ENCODE measurements at places on chromosomes 7 and 10.

- DNase-seq, result no peak
Observed at GRCh38 chr7:82156168-82156567, 287.4 kb downstream of the CACNA2D1 start.

DNA sequence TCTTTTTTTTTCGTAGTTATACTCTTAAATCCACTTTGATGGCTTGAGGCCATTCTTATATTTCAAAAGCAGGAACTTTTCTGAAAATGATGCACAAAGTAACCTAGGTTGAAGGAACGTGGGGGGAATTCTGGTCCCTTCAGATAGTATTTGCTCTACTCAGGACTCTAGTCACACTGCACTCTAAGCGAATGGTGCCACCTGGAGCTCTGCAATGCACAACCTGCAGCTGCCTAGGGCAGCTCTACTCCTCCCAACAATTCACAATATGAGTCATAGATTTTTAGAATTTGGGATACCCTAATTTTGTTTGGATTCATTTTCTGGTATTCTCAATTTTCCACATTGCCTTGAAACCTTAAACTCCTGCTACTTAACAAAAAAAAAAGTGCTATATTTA is 17.3 kb downstream of the SYPL1 start:
- no peak for DNase-seq

DNA sequence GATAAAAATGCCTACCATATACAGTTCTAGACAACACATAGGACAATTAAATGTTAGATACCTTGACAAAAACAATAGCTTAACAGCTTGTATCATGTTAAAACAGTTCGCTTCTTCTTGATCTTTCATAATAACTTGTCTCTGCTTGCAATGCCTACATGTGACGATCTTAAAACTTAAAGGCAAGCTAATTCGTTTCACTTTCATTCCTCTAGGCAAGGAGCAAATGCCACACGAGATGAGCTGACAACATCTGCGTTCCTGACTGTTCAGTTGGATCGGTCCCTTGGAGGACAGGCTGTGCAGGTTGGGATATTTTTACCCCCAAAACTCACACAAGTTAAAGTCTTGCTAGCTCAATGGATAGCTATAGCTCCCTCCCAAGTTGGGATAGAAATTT is 51.6 kb upstream of the ARL4A start:
- DNase-seq, result no peak

- DNase-seq, result no peak
Observed at GRCh38 chr7:74302745-74303221, 13.6 kb downstream of the CLIP2 start.

DNA sequence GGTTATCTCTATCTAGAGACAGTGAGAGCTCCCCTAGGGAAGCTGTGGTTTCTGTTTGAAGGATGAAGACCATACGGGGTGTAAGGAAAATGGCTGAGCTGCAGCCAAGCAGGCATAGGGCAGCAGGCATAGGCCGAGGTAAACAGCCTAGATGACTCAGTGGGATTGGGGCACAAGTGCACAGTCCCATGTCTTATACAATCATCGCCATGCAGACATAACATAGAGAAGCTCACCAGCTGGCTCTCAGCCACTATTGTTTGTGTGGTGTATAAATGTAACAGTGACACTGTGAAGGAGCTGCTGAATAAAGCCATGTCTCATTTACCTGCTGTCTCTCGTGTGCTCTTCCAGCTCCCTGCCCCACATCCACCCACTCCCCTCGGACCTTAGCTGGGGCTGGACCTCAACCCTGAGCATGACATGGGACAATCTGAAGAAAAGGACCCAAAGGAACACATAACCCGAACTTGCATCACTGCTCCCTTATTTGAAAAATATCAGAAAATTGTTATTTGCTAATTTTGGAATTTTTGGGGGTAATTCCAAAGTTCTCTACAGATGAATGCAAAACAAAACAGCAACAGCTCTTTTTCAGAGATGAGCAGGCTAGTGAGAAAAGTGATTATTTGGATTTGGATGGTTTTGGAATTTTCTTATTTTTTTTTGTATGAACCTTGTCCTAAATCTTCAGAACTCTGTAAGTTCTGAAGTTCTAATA is 582.7 kb downstream of the REEP3 start:
- no peak for DNase-seq

DNA sequence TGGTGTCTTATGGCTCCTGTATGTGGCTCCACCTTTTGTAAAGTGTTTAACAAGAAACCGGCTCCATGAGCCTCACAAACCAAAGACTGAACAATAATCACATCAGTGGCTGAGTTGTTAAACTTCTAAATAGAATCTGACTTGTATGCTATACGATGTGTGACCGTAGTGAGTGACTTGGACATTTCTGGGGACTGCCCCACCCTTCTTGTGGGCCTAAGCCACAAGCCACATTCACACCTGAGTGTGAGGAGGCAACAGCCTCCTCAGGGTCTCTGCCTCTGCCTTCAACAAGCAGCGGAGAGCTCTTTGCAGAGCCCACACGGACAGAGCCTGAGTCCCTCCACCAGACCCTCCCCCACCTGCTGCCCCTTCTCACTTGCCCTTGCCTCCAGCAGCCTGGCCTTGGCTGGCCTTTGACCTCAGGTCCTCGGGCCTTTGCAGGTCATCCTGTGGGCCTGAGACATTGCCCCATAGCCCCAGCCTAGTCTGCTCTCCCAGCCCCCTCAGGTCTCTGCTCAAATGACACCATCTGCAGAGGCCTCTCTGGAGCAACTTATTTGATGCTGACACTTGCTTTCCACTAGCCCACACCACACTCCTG is 156.8 kb upstream of the TNS3 start:
- DNase-seq, result no peak

DNA sequence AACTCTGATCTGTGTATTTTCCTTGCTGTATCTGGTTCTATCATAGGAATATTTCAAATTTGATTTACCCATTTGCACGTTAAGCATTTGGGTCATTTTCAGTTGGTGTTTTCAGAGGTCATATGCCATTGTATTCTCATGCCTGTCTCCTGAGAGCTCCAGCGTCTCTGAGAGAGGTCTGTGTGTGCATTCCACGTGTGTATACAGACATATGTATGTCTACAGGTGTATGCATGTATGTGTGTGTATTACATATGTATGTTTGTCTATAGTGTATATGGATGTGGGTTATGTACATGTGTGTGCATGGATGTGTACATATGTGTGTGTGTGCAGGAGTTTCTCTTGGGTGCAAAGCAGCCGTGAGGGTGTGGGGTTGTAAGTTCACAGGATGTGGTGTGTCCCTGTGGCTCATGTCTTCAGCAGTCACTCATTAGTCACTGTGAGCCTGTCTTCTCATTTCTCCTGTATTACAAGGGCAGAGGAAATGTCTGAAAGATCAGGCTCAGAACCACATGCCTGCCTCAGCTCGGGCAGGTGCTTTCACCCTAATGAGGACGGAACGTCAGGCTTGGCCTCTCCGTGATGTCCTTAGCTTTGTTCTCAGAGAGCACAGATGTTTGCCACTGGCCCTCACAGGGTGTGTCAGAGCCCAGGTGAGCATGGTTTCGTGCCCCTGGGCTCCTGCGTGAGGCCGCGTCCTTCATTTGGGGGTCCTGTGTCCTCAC is 101.6 kb downstream of the NKX6-2 start:
- no peak for DNase-seq

- no peak for DNase-seq
Observed at GRCh38 chr10:30127120-30127541, 67.7 kb upstream of the JCAD start.

GRCh38 chr10:3665316-3665908 is 119.6 kb downstream of the KLF6 start:
- DNase-seq, result no peak

GRCh38 chr7:128389085-128389617 is 20.6 kb downstream of the IMPDH1 start:
- no peak for DNase-seq

- DNase-seq, result no peak
Observed at GRCh38 chr7:117010375-117011133, 57.3 kb downstream of the ST7 start.

- no peak for DNase-seq
Observed at GRCh38 chr10:3693022-3693697, 91.8 kb downstream of the KLF6 start.

DNA sequence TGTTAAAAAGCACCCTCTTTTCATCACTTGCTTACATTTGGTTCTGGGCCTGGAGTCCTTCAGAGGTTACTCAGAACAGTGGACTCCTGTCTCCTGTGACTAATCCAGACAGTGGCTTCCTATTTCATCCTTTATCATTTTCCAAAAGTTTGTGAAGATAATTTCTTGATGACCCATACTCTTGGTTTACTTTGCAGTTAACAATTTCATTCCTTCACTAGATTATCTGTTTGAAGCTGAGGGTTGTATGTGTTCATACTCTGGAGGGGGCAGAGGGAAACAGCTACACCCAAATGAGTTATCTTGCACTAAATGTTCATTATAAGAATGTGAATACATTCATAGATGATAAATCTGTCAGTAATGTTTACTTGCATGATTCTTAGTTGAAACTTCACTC is 124.7 kb downstream of the ZNF248 start:
- DNase-seq, result no peak

- no peak for DNase-seq
Observed at GRCh38 chr7:75039166-75039565, 34.4 kb downstream of the RCC1L start.

GRCh38 chr10:125154529-125154928 is 5.8 kb downstream of the CTBP2 start:
- DNase-seq, result no peak

GRCh38 chr10:86250399-86250798 is 116.2 kb downstream of the GRID1 start:
- no peak for DNase-seq

GRCh38 chr10:58932126-58932525 is 244.3 kb upstream of the PHYHIPL start:
- DNase-seq, result no peak

- no peak for DNase-seq
Observed at GRCh38 chr10:67705921-67706320, 9.9 kb upstream of the CTNNA3 start.

- DNase-seq, result no peak
Observed at GRCh38 chr10:86520871-86521677, 518 bp downstream of the WAPL start.

GRCh38 chr10:54441275-54441674 is 359.8 kb downstream of the PCDH15 start:
- DNase-seq, result no peak

GRCh38 chr10:110618230-110618610 is 25.9 kb upstream of the RBM20 start:
- DNase-seq, result no peak

DNA sequence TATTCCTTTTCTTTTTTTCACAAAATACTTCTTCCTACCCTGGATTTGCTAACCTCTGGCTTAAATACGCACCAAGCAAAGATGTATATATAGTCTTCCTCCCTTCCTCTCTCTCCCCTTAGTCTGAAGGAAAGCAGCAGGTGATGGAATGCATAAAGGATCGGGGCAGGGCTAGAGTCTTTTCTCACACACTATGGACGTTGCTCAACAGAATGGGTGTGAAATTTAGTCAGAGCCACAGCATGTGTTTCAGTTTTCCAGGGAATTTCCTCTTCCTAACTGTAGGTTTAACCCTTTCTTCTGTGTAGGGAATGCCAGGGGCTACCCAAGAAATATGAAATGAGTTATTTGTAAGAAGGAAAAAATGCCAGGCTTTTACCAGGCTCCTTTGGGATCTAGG is 71.4 kb upstream of the NFKB2 start:
- no peak for DNase-seq

DNA sequence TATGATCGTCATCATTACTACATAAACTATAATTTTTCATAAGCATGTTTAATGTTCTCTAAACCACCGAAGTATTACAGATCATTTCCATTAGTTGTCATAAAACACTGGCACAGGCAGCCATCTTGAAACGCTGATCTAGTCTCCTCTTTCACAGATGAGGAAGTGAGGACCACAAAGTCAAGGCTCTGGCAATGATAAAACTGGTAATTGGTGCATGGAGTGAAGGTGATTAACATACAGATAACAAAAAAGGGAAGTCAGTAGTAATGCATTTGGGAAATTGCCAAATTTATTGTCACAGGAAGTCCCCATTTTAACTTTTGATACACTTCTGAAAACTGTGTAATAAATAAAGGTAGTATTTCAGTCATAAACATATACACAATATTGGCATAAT is 49.3 kb downstream of the FBXL13 start:
- DNase-seq, result no peak

DNA sequence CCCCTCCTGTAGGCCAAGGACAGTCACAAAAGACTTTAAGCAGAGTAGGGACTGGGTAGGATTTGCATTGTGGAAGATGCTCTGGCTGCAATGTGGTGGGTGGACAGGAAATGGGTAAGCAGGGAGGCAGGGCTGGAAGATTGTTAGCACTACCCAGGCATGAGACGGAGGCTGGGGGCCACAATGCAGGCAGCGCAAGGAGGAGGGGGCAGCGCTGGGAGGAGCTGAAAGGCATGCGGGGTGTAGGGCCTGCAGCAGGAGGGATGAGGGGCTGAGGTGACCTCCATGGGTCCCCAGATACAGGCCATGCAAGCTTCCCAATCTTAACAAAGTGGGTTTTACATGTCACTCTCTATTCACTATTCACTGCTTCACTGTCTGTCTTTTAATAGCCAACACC is 213.1 kb downstream of the CXCL12 start:
- DNase-seq, result no peak

DNA sequence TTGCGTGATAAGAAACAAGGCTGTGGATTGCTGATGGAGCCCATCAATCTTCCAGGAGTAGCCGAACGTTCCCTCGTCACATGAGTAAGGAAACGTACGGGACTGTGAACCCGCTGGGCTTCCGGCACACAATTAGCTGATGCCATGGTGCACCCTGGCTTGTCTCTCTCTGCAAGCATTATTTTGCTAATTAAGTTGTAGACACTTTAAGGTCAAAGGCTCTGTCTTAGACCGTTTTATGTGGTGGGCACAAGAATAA is 50.9 kb downstream of the ADARB2 start:
- no peak for DNase-seq

DNA sequence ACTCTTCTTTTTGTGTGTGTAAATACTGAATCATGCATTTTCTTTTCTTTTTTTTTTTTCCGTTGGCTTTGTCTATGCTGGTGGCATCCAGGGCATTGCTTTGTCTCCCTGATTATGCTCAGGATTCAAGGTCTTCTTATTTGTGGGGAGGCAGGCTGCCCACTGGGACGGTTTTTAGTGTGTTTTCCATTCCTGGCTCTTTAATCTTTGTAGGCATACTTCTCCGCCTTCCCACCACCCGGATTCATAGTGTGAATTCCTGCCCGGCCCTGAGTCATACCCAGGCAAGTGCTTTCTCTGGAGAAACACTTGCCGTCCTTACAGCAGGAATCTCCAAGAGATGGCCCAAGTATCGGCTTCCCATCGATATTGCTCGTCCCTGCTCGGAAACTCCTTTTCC is 5.2 kb downstream of the ZNF655 start:
- no peak for DNase-seq

- DNase-seq, result no peak
Observed at GRCh38 chr7:110432061-110432553, 658.8 kb upstream of the LRRN3 start.

GRCh38 chr7:15046861-15047260 is 144.3 kb upstream of the DGKB start:
- no peak for DNase-seq

GRCh38 chr10:11329062-11329673 is 282.3 kb downstream of the USP6NL start:
- DNase-seq, result no peak

- DNase-seq, result no peak
Observed at GRCh38 chr7:1275451-1276381, 43.0 kb downstream of the UNCX start.
